Stimulated activated CD4-positive, alpha-beta T cell treated with anti-CD3 and anti-CD28 coated beads, Interleukin-15, amount 100 ng/mL, for 1 hour (primary cell): ENCODE measurements at places on chromosomes 11 and 22.

GRCh38 chr11:66766681-66767080 lies 37.7 kb upstream of the SPTBN2 start:
- DNase-seq: no peak

DNA sequence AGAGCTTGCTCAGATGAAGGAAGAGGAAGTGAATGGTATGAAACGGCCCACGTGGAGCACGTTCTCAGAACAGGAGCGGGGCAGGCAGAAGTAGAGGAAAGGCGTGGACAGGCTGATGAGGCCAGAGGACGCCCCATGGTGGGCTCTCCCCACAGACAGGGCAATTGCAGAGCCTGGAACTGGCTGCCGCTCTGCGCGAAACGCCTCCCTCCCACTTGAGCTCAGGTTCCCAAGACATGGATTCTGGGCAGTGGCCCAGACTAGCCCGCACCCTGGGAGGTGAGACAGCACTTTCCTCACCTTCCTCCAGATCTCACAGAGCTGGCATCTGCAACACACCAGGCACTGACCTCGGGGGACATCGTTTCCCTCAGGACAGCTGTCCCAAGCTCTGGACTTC lies 117.6 kb downstream of the PHF21B start:
- DNase-seq: no peak

DNA sequence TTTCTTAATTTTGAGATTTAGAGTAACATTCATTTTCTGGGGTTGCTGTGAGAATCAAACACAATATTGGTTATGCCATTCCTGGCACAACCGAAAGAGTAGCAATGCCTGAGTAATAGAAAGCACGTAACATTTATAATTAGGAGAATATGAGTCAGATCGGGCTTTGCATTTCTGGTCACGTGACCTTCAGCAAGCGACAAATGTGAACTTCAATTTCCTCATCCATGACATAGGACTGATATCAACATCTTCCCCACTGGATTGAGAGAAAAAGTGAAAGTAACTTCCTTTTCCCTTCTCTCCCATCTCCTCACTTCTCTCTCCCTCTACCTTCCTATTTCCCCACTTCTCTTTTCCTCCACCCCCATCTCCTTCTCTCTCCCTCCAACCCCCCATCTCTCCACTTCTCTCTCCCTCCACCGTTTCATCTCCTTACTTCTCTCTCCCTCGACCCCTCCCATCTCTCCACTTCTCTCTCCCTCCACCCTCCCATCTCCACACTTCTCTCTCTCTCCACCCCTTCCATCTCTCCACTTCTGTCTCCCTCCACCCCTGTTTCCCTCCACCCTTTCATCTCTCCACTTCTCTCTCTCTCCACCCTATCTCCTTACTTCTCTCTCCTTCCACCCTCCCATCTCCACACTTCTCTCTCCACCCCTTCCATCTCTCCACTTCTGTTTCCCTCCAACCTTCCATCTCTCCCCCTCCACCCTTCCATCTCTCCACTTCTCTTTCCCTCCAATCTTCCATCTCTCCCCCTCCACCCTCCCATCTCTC lies 33.5 kb upstream of the CAT start:
- DNase-seq: no peak

DNA sequence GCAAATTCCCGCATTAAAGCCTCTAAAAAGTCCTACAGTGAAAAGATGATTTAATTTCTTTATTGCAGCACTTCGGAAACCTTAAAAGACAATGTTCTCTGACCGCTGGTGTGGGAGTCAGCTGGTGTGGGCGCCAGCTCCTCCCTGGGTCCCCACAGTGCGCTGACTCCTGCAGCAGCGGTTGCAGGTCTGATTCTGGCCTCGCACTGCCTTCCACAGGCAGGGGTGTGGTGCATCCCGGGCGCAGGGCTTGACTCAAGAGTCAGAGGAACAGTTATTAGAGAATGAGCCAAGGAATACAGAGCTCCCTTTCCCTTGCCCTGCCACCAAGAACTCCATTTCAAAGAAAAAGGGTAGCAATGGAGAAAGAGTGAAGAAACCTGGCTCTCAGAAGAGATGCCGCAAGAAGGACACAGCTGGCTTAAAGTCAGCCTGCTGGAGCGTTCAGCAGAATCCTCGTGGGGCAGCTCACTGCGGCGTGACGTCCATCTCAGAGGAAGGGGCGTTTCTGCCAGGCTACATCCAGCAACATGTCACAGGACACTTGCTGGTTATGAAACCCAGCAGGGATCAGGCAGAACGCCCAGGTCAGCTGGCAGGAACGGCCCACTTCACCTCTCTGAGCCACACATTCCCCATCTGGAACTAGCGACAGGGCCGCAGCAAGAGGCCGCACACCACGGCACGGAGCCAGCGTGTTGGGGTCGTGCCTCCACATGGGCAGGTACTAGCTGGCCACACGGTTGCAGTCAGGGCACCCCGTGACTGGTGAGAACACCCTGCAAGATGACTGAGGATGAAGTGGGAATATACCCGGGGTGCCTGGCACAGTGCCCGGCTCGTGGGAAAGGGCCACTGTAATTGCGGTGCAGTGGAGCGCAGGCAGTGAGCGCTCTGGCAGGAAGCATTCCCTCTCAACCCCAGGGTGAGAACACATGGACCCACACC lies 18.1 kb upstream of the EFCAB6 start:
- no peak for DNase-seq

DNA sequence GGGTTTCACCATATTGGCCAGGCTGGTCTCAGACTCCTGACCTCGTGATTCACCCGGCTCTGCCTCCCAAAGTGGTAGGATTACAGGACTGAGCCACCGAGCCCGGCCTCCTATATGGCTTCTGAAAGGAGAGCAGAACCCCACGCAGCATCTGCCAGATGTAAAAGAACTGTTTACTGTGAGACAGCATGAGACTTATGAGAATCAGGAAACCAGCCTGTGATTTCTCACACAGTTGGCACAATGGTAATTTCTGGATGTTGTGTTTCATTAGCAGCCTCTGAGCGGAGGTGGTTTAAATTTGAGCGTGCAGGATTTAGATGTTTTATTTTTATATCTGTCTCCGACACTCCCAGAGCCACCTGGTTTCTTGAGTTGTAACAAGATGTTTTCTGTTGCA lies 33.8 kb downstream of the CEP164 start:
- DNase-seq: no peak

DNA sequence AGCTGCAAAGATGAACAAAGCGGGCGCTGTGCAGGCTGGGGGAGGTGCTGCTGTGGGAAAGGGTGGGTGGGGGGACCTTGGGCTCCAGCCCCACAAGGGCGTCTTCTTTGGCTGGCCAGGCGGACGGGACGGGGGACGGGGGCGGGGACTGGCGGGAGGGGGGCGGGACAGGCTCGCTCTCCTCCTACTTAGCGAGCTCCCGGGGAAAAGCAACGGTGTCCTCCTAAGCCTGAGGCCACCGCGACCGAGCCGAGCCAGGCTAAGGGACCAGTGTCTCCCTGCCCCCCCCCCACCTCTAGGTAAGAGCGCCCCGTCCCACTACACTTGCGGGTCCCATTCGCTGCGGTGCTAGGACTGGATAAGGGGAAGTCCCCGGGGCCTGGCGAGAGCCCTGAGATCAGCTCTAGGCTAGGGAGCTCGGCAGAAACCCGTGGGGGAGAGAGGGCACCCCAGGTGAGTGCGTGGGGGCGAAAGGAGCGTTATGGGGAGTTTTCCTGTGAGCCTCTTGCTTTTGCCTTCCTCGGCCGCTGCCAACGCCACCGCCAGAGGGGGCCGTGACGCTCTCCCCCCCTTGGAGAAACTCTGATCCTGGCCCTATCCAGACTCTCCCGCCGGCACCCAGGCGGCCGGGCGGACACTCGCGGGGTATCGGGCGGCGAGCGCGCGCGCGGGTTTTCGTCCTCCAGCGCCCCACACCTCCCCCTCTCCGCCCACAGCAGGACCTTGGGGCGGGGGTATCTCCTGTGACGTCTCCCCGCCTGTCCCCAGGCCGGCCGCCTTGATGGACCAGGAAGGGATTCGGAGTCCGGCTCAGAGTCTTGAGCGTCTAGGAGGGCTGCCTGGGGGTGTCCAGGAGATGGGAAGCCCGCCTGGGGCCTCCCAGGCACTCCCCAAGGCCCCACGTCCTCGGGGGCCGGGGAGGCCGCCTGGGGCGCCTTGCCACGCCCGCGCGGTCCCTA lies at the start of gene PHLDB1:
TSS of gene PHLDB1 (plus strand) at position 215 of the 959 bp plus-strand sequence. CDS start 6,222 bp downstream, outside the sequence.
- peak; percentile 36 for DNase-seq

DNA sequence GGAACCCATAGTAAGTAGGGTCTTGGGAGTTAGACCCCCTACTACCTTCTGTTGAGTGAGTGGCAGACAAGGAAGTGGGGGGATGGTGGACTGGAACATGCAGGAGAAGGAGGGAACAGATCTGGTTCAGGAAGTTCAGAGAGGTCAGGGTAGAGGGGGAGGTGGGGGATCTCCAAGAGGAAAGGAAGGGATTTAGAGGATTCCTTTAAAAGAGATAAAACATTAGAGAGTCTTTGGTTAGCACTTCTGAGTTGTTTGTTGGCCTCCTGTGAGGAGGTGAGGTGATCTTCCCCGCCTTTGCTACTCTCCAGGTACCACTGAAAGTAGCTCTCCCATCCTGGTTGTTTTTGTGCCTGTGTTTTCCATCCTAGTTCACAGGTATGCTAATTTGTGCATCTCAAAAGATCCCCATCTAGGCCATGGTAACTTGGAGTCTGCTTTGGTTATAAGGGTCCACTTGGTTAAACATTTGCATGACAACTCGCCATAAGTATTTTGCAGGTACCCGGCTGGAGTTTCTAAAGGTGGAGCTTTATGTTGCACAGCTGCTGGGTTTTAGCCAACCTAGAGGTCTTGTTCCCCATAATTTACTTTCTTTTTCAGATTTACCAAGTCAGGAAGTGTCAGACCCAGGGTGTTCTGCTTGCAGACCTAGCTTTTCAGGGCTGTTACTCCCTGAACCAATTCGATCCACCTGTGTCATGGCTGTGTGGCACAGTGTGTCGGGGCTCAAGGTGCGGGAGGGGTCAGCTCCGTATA lies 79.3 kb upstream of the SORL1 start:
- no peak for DNase-seq

DNA sequence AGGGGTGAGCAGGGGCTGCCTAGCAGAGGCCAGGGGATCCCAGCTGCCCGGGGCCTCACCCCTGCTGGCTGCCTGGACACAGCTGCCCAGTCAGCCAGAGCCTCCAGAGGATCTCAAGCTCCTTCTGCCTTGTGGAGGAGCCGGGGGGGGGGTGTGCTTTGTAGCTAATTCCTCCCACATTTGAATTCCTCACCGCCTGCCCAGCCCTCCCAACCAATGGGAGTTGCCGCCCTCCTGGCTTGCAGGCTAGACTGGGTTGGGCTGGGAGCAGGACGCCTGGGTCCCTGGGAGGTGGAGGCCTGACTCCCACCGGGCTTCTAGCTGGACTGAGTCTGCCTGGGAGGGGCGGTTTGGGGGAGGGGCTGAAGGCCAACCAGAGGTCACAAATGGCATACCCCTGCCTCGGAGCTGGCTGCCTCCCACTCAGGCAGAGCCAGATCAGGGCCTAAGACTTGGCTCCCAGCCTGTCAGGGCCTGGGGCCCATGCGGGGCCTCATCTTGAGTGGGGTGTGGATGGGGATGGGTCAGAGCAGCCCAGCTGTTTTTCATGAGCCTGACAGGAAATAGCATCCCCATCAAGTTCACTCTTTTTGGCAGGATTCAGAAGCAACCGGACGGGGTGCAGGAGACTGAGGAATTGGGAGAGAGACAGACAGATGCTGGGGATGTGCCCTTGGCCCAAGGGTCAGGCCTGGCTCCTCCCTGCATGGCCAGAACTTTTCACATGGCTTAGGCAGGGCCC lies 29.2 kb upstream of the PDE2A start:
- no peak for DNase-seq

- DNase-seq: no peak
These were observed 524 bp upstream of the SLC1A2 start for GRCh38 chr11:35419830-35420333.

GRCh38 chr22:18000441-18001039 lies 23.8 kb downstream of the MICAL3 start:
- DNase-seq: no peak

GRCh38 chr11:119590651-119591351 lies 138.2 kb downstream of the NECTIN1 start:
- DNase-seq: no peak

GRCh38 chr11:73237471-73238290 lies 19.6 kb downstream of the P2RY2 start:
- no peak for DNase-seq

DNA sequence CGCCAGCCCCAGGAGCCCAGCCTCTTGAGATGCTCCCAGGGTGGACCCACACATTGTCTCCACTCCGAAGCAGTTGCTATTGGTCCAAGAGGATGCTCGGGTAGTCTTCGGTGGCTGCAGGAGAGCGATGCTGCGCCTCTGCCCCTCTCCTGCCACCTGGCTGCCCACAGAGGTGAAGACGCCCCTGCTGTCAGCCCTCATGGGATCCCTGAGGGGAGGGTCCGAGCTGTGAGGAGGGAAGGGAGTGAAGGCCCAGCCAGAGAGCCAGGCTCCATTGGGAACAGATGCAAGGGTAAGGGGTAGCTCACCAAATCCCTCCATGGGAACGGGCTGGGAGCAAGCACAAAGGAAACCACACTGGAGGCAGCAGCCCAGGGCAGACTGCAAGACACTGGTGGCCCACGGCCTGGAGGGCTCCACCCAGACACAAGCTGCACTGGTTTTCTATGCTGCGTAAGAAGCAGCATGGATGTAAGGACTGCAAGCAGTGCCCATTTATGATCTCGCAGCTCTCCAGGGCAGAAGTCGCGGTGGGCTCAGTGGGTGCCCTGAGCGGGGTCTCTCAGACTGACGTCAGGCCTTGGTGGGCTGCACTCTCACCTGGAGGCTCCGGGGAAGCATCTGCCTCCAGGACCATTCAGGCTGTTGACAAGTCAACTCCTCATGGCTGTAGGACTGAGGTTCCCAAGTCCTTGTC lies 15.7 kb downstream of the TSPAN32 start:
- DNase-seq: no peak

GRCh38 chr11:16239141-16240105 lies 116.9 kb downstream of the SOX6 start:
- DNase-seq: no peak

DNA sequence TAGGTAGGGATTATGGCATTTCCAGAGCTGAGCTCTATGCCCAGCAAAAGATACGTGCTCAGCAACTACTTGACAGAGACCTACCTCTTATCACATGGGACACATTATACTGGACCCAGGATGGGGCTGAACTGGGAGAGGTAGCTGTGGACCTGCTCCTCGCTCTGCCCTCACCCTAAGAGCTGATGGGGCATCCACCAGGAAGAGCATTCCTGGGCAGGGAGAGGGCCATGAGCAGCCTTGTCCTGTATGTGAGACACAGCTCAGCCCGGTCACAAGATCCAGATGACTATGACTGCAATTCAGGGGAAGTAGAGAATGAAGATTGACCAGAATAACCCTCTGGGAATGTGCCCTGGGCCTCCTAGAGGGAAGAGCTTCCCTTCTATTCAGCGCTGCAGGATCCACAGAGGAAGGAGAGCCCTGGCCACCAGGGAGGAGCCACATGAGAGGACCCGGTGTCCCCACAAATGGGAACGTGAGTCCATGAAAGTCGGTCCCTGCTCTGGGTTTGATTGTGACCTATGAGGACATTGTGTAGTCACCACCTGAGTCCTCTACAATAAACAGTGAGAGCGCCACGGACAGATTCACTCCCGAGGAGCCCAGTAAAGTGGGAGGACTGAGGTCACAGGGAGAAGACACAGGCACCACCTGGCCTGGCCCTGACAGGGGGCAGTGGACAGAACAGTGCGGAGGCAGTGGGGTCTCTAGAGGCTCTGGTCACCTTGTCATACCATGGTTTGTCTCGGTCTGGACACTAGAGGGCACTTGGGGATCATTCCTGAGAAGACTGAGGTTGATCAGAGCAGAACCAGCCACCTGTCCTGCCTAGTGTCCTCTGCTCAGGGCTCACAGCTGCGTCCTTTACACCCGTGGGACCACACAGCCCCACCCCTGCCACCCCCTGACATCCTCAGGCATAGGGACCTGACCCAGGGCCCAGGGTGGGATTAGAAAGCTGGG lies 99.5 kb downstream of the ZNF280B start:
- no peak for DNase-seq
